ENCODE measurements at places on chromosomes 7 and 10.

DNA sequence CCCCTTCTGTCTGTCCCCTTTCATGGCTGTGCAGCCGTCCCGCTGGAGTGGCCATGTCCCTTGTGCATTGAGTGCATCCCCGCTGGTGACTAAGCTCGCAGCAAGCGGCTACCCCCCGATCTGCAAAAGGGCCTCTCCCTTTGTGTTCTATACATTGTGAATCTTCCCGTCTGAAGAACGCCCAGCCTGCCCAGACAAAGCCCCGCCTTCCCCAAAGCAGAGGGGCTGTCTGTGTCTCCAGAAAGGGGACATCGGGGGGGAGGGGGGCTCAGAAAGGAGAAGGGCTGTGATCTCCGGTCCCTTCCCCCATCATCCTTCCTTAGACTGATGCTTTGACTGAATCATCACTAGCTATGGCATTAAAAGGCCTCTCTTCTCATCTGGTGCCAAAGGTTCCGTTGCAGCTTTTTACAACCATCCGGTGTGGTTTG is 11.9 kb downstream of the NPTX2 start:
- no peak for DNase-seq

DNA sequence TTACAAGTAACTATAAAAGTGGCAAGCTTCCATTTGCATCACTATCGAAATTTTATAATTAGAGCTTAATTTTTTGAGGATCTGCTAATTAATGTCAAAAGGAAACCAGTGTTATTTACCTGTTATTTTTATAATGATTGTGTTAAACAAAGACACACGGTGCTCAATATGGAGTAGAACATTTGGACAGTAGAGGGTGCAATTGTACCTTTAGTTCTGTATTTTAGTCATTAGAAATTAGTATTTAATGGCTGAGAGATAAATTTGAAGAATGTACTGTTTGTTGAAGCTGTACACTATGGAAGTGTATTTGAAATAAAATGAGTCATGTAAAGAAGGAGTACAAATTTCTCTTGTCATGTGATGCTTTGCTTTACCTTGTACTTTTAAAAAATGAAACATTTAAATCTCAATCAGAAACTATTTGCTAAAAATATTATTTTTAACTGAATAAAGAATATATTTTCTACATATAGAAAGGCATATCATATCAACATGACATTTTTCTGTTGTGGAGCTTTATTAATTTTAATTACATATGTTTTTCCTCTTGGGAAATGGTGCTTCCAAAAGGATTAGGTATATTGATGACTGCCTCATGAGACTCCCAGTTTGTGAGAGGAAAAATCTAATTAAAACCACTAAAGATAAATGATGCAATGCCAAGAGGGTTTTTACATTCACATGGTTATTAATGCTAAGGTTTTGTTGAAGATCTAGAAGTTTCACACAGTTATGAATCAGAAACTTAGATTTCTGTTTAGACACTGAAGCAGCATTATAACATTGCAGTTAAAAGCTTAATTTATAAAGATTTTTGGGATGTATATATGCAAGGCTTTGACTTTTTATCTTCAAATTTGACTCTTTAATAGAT is 10.4 kb upstream of the PRKG1 start:
- DNase-seq: no peak

DNA sequence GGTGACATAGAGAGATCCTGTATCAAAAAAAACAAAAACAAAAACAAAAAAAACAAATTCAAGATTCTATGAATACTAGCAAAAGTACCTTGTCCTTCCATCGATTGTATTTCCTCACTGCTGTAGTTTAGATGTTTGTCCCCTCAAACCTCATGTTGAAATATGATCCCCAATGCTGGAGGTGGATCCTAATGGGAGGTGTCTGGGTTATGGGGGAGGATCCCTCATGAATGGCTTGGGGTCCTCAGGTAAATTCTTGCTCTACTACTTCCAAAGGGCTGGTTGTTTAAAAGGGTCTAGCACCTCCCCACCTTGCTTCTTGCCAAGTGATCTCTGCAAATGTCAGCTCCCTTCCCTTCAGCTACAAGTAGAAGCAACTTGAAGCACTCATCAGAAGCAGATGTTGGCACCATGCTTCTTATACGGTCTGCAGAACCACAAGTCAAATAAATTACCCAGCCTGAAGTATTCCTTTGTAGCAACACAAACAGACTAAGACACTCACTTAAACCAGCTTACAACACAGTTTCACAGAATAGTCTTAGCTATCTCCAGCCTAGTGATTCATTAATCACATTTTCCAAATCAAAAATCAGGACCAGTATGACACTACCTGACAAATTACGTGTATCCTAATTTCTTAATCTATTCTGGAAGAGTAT is 20.7 kb downstream of the ABI1 start:
- no peak for DNase-seq

GRCh38 chr10:119375574-119376272 is 166.8 kb downstream of the RGS10 start:
- no peak for DNase-seq

- DNase-seq: no peak
Measured at GRCh38 chr10:122468926-122469781, 7.8 kb downstream of the HTRA1 start.

DNA sequence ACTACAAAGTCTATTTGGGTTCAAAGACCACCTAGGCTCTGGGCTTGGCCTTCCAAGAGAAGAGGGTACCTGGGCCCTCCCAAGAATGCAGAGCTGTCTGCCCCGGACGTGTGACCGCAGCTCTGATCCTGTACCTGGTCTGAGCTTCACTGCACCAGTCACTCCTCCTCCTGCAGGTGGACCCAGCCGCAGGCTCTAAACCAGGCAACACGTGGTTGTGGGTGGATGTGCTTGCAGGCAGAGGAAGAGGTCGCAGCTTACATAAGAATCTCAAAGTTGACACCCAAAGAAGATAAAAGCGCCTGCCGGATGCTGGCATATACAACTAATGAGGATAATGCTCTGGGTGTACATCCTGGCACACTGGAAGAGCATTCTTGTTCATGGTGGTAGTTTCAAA is 9.4 kb upstream of the PFKP start:
- no peak for DNase-seq

DNA sequence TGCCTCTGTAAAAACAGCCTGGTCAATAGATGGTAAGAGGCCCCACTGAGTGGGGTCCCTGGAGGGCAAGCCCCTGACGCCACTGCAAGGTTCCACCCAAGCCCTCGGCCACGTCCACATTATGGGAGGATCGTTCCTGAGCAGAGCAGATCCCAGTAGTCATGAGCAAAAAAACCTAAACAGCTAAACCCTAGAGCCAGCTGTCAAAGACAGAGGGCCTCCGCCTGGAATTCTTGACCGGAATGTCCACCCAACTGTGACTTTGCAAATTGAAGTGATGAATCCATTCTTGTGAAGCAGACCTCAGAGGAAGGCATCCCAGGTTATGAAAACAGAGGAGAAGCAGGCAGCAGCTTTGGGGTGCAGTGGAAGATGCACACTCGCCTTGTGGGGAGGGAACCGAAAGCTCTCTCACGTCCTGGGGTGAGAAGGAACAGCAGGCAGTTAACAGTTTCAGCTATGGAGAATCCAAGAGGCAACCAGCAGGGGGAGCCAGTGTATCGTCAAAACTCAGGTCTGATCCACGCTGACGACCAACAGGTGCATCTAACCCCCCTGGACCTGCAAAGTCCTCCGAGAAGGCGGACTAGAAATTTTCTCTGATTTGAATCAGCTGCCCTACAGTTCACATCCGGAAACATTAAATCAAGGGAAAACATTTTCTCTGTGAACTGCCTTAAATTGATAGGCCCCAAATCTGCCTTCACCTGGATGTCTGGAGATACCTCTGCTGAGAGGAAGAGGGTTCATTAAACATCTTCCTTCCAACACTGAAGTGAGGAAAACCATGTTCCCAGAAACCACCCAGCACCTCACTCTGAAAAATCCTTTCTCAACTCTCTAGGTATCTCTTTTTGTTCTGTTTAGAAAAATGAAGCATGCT is 139.1 kb upstream of the PFKP start:
- peak; percentile 33 for DNase-seq

- peak; percentile 50 for DNase-seq
Measured at GRCh38 chr10:125159932-125160855, at the start of gene CTBP2. Gene CTBP2 (minus strand): TSS chr10:125160563.

- DNase-seq: no peak
Measured at GRCh38 chr10:5913736-5914135, 23.7 kb downstream of the FBH1 start.

- DNase-seq: no peak
Measured at GRCh38 chr7:159035571-159036073, 109.0 kb downstream of the VIPR2 start.
